Placental epithelial cell (primary cell): ENCODE measurements at places on chromosomes 6 and 20. TPM values are rescaled to one million over a fixed set of nuclear protein-coding genes. Genes with fewer than 3 reads are reported as not detected.

The SCRT2 gene
- not detected in 2 replicates for total RNA-seq

The DZANK1 gene
- 1.6 and 1.8 TPM in 2 replicates for total RNA-seq

The HLA-DQA1 gene
- total RNA-seq, result not detected in 2 replicates

The WFDC12 gene
- not detected in 2 replicates for total RNA-seq

The HMGN4 gene
- 45.1 and 55.2 TPM in 2 replicates for total RNA-seq

The GRM4 gene
- 0.22 and 0.79 TPM in 2 replicates for total RNA-seq

The IL20RA gene
- total RNA-seq, result not detected in 2 replicates

The TUBB2B gene
- total RNA-seq, result 0.39 and 9.7 TPM in 2 replicates

The HFE gene
- 10.6 and 21.5 TPM in 2 replicates for total RNA-seq

The PRDM13 gene
- not detected in 2 replicates for total RNA-seq

The NKX2-4 gene
- not detected in 2 replicates for total RNA-seq

The ANKRD66 gene
- not detected in 2 replicates for total RNA-seq

The SLC12A5 gene
- 0.33 and 2.0 TPM in 2 replicates for total RNA-seq
